ENCODE measurements at places on chromosomes 7 and 10.

DNA sequence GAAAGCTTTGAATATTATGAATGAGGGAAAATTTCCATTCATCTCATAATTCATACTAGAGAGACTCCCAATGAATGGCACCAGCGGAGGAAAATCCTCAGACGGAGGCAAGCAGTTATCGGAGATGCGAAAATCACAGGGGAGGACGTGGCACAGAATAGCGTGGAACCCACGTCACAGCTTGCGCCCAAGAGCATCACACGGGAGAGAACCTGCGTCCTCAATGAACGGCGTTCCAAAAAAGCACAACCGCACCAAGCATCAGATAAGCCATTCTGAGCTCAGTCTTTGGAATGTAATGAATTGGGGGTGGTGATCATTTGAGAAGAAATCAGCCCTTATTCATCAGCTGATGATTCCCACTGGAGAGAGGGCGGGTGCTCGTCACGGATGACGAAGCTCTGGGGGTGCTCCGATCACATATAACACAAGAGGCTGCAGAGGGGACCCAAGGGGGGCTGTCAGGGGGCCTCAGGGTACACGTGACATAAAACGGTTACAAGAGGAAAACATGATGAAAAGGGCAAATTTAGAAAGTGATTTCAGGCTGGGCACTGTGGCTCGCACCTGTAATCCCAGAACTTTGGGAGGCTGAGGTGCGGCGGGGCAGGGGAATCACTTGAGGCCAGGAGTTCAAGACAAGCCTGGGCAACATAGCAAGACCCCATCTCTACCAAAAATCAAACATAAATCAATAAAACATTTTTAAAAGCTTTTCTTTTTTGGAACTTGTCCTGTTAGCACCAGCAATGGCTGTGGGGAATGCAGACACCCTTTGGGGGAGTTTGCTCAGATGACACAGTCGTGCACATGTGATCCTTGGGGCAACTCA, 33.8 kb upstream of the FIS1 start:
- H3K27me3 ChIP-seq: peaks cover 18% of the 10 kb centered on the region
- no peaks in the 10 kb centered on the region for H3K36me3 ChIP-seq
- no peak overlapping the region for H3K27ac ChIP-seq
- no peaks in the 10 kb centered on the region for H3K4me1 ChIP-seq
- no peak for DNase-seq

DNA sequence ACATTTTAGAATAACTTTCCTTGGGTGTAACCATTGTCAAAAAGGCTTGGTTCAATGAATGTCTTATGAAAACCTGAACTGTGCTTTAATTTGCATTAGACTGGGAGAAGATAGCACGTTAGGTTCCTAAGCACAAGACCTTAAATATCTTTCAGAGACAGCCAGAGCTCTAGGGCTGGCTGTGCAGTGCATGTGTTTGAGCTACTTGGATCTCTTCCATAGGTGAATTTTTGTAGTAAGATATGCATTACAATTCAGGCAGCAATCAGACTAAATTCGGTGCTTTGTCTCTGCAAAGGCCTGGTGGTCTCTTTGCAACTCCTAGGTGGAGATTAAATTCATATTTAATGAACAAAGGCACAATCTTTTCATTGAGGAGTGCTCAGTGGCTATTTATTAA, 192.0 kb downstream of the ZNF438 start:
- no peak for DNase-seq
- peaks cover 7% of the 10 kb centered on the region for H3K4me1 ChIP-seq
- no peak overlapping the region for H3K4me3 ChIP-seq
- H3K27ac ChIP-seq: no peak overlapping the region

DNA sequence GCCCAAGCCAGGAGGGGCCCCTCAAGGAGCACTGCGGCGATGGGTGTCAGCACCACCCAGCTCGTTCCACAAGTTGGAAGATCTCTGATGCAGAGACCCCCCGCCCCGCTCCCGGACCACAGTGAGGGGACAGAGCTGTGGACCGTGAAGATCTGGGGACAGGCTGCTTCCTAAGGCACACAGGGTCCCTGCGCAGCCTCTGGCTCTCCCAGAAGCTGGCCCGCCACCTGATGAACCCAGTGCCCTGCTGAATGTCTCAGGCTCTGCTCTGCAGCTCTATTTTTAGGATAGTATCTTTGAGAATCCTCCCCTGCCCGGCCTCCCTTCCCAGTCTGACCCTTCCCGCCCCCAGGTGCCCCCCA, 29.7 kb downstream of the GBX1 start:
- no peak for DNase-seq
- peaks cover 21% of the 10 kb centered on the region for H3K4me1 ChIP-seq
- H3K36me3 ChIP-seq: peaks cover 20% of the 10 kb centered on the region
- no peak overlapping the region for H3K27ac ChIP-seq

- no peaks in the 10 kb centered on the region for H3K27me3 ChIP-seq
- H3K4me3 ChIP-seq: no peak overlapping the region
- H3K27ac ChIP-seq: no peak overlapping the region
- H3K4me1 ChIP-seq: peaks cover 18% of the 10 kb centered on the region
- DNase-seq: no peak
- H3K36me3 ChIP-seq: no peaks in the 10 kb centered on the region
Observed at GRCh38 chr7:112084520-112084971, 121.7 kb downstream of the DOCK4 start.

DNA sequence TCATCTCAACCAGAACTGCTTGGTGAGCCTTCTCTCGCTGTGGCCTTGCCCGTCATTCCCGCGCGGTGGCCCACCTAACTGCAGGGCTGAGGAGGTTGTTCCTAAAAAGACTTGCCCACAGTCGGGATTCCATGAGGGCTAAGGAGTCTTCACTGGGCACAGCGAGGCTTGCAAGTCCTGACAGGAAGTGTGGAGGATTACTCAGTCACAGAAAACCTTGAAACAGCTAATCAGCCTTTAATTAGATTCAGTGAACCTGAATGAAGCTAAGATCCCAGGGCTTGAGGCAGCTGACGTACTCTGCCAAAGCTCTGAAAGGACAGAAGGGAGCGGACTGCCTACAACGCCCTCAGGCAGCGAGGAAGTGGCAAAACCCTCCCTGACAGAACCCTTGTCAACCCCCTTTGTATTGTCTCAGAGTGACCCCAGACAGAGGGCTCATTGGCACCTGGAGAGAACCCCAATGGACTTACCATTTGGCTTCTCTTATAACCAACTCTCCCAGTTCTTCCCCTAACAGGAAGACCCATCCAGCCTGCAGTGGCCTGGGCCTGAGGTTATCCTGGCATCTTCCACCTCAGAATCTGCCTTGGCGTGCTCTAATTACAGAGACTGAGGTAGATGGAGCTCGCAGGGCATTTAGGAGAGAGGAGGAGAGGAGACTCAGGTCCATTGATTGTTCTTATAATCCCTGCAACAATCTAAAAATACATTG, 2.5 kb upstream of the LAMB4 start:
- no peak for DNase-seq
- no peaks in the 10 kb centered on the region for H3K27me3 ChIP-seq
- H3K4me1 ChIP-seq: no peaks in the 10 kb centered on the region
- peaks cover 1% of the 10 kb centered on the region for H3K36me3 ChIP-seq

DNA sequence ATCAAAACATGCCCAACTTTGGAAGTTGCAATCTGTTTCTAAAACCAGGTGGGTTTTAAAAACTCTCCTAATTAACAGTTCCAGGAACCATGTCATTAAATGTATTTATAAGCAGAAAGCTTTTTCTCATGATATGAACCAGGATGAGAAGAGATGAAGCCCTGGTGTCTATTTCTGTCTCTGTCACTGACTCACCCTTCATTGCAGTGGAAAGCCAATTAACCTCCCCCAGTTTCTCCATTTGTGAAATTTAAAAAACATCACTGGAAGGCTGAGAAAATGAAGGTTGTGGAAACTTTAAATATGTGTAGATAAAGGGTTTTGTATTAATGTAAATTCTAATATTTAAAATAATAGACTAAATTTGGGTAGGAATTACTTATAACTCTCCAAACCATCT, 1088.0 kb downstream of the SORCS1 start:
- H3K27me3 ChIP-seq: no peaks in the 10 kb centered on the region
- no peak overlapping the region for H3K4me3 ChIP-seq
- H3K36me3 ChIP-seq: no peaks in the 10 kb centered on the region
- H3K27ac ChIP-seq: no peak overlapping the region

DNA sequence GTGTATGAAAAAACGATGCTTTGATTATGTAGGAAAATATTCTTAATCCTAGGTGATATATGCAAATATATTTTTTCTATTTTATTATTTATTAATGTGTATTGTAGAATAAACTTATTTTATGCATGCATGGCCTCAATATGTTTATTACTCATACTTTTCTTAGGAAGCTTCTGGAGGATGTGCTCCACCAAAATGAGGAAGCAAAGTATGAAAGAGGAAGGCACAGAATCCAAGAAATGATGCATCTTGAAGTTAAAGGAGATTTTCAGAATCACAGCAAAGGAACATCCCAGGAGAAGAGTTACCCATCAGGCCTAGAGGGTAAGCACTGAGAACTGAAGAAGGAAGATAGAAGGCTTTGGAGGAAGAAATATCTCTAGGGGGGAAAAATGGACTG, 35.0 kb upstream of the MRPS16 start:
- H3K27ac ChIP-seq: no peak overlapping the region
- H3K36me3 ChIP-seq: peaks cover 8% of the 10 kb centered on the region

GRCh38 chr10:71290331-71290730, 28.7 kb upstream of the SLC29A3 start:
- no peak overlapping the region for H3K27ac ChIP-seq
- no peaks in the 10 kb centered on the region for H3K36me3 ChIP-seq
- peaks cover 3% of the 10 kb centered on the region for H3K27me3 ChIP-seq
- DNase-seq: no peak

DNA sequence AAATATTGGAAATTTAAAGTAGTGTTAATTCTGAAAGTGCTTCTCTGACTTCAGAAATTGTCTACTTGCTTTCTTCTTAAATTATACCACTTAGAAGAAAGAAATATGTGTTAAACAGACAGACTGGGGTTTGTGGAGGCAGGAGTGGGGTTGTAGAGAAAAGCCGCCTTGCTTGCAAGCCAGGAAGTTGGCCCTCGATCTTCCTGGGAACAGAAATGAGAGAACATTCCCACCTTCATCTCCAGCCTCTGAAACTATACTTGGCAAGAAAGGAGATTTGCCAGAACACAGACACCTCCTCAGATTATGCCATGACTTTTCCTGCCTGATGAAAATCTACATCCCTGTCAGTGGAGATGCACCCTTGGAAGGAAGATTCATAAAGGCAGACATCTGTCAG, 171.2 kb upstream of the CHRM2 start:
- no peaks in the 10 kb centered on the region for H3K36me3 ChIP-seq
- no peak overlapping the region for H3K27ac ChIP-seq
- DNase-seq: no peak
- H3K27me3 ChIP-seq: no peaks in the 10 kb centered on the region
- H3K4me3 ChIP-seq: no peak overlapping the region

DNA sequence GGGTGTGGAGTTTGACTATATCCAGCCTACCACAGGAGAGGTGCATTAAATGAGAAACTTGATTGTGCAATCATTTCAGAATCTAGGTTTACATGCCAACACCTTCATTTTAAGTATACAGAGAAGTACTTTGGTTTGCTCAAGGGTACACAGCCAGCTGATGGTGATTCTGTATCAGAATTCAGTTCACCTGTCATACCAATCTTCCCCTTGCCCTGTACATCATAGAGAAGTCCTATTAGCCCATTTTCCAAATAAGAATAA, 35.0 kb upstream of the PPP1R17 start:
- no peaks in the 10 kb centered on the region for H3K27me3 ChIP-seq
- H3K4me1 ChIP-seq: peaks cover 8% of the 10 kb centered on the region
- H3K4me3 ChIP-seq: no peak overlapping the region
- DNase-seq: no peak
- no peaks in the 10 kb centered on the region for H3K36me3 ChIP-seq
- H3K27ac ChIP-seq: no peak overlapping the region

- no peaks in the 10 kb centered on the region for H3K4me1 ChIP-seq
- no peak overlapping the region for H3K4me3 ChIP-seq
- DNase-seq: no peak
- no peak overlapping the region for H3K27ac ChIP-seq
- no peaks in the 10 kb centered on the region for H3K27me3 ChIP-seq
Observed at GRCh38 chr7:2928256-2928612, 84.1 kb upstream of the GNA12 start.

DNA sequence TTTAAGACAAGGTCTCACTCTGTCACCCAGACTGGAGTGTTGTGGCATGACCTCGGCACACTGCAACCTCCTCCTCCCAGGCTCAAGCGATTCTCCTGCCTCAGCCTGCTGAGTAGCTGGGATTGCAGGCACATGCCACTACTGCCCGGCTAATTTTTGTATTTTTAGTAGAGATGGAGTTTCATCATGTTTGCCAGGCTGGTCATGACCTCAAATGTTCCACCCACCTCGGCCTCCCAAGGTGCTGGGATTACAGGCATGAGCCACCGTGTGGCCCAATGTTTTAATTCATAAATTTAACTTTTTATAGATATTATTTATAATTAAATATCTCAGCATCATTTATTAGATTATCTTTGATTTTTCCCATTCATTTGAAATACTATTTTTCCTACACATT, 658.0 kb upstream of the NRG3 start:
- no peaks in the 10 kb centered on the region for H3K27me3 ChIP-seq
- peaks cover 8% of the 10 kb centered on the region for H3K4me1 ChIP-seq
- no peak for DNase-seq
- H3K4me3 ChIP-seq: no peak overlapping the region
- no peaks in the 10 kb centered on the region for H3K36me3 ChIP-seq
- H3K27ac ChIP-seq: no peak overlapping the region

DNA sequence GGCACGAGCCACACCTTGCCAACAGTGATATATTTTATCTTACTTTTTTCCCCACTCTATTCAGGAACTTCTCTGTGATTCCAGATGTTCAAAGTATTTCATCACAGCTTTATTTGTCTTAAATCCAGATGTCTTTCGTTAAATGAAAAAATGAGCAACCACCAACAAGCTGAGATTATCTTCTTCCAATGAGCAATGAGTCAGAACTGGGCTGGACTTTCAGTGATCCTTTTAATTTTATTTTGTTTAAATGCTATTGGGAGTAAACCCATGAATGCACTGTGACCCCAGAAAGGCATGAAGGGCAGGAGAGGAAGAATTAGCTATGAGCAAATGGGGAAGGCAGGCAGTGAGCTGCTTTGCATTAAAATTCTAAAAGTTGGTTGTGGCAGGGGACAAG, 77.6 kb upstream of the IMMP2L start:
- no peak overlapping the region for H3K4me3 ChIP-seq
- H3K4me1 ChIP-seq: no peaks in the 10 kb centered on the region
- no peaks in the 10 kb centered on the region for H3K36me3 ChIP-seq
- H3K27me3 ChIP-seq: peaks cover 8% of the 10 kb centered on the region
- H3K27ac ChIP-seq: no peak overlapping the region
